ENCODE measurements at places on chromosomes 3 and 15.

GRCh38 chr15:36294359-36294758 is 285.1 kb upstream of the CDIN1 start:
- no peak overlapping the region for H3K4me3 ChIP-seq
- no peak for ATAC-seq
- no peaks in the 10 kb centered on the region for H3K4me1 ChIP-seq
- no peaks in the 10 kb centered on the region for H3K36me3 ChIP-seq
- H3K27ac ChIP-seq = no peak overlapping the region

GRCh38 chr15:87722941-87723691 is 533.4 kb downstream of the NTRK3 start:
- H3K27me3 ChIP-seq = peaks cover 4% of the 10 kb centered on the region
- no peak overlapping the region for H3K27ac ChIP-seq
- no peak overlapping the region for H3K4me3 ChIP-seq
- no peak for ATAC-seq
- H3K36me3 ChIP-seq = no peaks in the 10 kb centered on the region
- H3K4me1 ChIP-seq = no peaks in the 10 kb centered on the region

GRCh38 chr15:59539799-59540198 is 71.8 kb upstream of the GCNT3 start:
- H3K36me3 ChIP-seq = no peaks in the 10 kb centered on the region
- ATAC-seq = no peak
- H3K27me3 ChIP-seq = peaks cover 5% of the 10 kb centered on the region
- no peak overlapping the region for H3K4me3 ChIP-seq

- H3K27ac ChIP-seq = no peak overlapping the region
- no peak for ATAC-seq
- H3K4me3 ChIP-seq = no peak overlapping the region
- no peaks in the 10 kb centered on the region for H3K27me3 ChIP-seq
- H3K36me3 ChIP-seq = peaks cover 71% of the 10 kb centered on the region
- no peaks in the 10 kb centered on the region for H3K4me1 ChIP-seq
These were observed 29.5 kb downstream of the ACAD9 start for GRCh38 chr3:128908951-128909350.

GRCh38 chr3:134232951-134233350 is 17.7 kb downstream of the RYK start:
- no peak for ATAC-seq
- H3K27me3 ChIP-seq = no peaks in the 10 kb centered on the region

- H3K27me3 ChIP-seq = no peaks in the 10 kb centered on the region
- H3K4me1 ChIP-seq = peaks cover 44% of the 10 kb centered on the region
- ATAC-seq = peak; percentile 41
- H3K27ac ChIP-seq = peak overlapping the region; percentile 89
- H3K4me3 ChIP-seq = peak overlapping the region; percentile 88
These were observed 1.5 kb downstream of the SATB1 start for GRCh38 chr3:18423401-18424212.

DNA sequence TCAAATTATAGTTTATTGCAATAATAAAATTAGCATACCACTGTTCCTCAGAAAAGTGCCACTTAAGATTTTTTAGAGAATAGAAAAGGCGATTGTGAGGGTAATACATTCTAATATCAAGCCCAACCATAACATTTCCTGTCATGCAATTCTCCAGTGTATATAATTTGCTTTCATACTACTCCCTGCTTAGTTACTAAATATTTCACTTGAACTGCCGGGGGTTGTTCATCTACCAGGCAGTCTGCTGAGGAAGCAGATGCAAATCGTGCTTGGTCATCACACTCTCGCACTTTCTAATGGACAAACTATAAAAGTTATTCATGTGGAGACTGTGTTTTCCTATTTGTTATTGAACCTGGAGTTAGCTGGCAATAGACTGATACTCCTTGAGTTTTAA is 645.6 kb upstream of the CBLB start:
- H3K4me1 ChIP-seq = no peaks in the 10 kb centered on the region
- H3K4me3 ChIP-seq = no peak overlapping the region
- no peaks in the 10 kb centered on the region for H3K27me3 ChIP-seq

DNA sequence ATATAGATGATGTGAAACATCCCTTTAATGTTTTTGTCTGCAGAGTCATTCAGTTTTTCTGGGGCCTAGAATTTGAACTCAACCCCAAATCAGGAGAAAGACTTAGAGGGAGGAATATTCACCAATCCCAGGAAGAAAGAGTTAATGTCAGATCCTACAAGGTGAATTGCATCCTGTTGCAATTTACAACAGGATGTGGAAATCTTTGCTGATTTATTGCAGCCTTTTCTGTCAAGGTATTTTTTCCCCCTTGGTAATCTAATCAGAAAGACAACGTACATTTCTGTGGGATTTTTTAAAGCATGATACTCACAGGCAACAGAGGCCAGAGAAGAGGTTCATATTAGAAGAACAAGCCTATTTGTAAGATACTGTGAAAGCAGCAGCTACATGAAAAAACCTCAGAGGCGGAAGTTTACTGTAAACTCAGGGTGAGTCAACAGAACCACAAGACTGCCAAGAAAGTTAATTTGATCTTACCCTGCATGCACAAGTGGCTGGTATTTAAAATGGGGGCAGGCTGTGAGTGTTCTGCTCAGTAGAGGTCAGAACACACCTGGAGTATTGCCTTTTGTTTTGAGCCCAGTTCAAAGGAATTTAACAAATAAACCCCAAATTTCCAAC is 531.9 kb downstream of the AGBL1 start:
- peak; percentile 77 for ATAC-seq
- peaks cover 50% of the 10 kb centered on the region for H3K4me1 ChIP-seq
- H3K27me3 ChIP-seq = no peaks in the 10 kb centered on the region
- no peaks in the 10 kb centered on the region for H3K36me3 ChIP-seq
- H3K4me3 ChIP-seq = peak overlapping the region; percentile 24

DNA sequence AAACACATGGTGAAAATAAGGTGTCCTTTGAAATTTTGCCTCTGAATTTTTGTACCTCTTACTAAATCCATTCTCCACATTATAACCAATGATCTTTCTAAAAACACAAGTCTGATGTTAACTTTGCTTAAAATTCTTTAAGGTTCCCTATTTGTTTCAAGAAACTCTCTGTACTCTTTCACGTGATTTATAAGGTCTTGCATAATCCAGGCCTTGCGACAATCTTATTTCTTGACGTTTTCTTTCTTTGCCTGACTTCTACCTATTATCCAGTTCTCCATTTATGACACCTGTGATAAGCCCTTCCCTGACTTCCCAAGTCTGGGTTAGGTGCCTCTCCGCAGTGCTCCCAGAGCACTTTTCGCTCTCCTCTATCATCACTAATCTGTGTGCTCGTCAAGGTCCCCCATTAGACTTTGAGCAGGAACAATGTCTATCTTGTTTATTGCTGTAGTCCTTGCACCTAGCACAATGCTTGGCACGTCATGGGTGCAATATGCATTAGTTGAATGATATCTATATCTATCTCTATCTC is 24.3 kb upstream of the KPNA1 start:
- no peaks in the 10 kb centered on the region for H3K27me3 ChIP-seq
- peaks cover 2% of the 10 kb centered on the region for H3K4me1 ChIP-seq
- peak overlapping the region; percentile 32 for H3K27ac ChIP-seq
- no peak for ATAC-seq
- peaks cover 94% of the 10 kb centered on the region for H3K36me3 ChIP-seq

DNA sequence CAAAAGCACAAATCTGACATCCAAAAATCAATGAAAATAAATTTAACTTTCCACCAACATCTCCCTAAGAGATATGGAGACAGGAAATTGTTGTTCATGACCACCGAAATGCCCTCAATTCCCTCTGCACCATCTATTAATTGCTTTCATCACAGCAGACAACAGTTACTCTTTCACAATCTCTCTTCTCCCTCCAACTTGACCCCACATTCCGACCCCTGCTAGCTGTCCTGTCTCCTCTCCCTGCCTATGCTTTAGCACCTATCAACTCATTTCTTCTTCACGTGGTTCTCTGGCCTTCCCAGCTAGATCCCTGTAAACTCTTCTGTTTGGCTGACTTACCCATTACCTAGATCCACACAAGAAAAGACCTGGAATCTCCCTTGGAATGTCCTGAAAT is 173.9 kb upstream of the ADAMTS9 start:
- no peak for ATAC-seq
- no peaks in the 10 kb centered on the region for H3K36me3 ChIP-seq
- H3K4me3 ChIP-seq = no peak overlapping the region
